Umbilical cord (tissue), 2 donors: ENCODE measurements at places on chromosomes 13 and 19. TPM values are rescaled to one million over a fixed set of nuclear protein-coding genes. Genes with fewer than 3 reads are reported as not detected.

YJU2 gene
- total RNA-seq, result 12.3 TPM

DNA sequence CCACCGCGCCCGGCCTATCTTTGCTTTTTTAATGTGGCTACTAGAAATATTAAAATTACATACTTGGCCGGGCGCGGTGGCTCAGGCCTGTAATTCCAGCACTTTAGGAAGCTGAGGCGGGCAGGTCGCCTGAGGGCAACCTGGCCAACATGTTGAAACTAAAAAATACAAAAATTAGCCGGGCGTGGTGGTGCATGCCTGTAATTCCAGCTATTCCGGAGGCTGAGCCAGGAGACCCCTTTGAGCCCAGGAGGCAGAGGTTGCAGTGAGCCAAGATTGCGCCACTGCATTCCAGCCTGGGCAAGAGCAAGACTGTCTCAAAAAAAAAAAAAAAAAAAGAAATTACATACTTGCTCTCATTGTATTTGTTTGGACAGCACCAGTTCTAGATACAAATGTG lies 34.8 kb upstream of the DPRX start:
- DNase-seq, result no peak

DNA sequence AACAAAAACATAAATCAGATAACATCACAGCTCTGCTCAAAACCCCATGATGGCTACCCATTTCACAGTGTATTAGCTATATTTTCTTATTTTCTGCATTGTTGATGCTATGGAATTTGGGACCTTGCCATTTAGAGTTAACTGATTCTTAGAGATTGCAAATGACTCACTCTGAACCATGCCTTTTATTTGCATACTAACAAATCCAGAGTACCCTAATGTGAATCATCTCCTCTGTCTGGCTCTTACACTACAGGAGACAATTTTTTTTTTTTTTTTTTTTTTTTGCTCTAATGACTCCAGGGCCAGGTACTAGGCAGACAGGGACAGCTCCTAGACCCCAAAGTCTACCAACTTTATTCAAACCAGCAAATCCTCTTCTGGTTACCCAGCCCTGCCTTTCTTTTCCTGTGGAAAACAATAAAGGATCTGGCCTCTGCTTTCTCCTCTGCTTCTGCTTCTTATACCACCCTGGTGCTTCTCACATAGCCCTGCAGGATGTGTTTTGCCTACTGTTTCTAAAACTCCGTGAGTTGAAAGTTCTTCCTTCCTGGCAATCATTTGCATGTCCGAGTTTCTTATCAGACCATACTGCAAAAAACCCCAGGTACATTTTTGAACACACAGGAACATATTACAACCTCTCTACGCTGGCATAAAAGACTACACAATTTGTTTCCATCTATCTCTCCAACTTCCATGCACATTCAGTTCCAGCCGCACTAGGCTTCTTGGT lies 10.6 kb upstream of the ZNF460 start:
- DNase-seq, result peak; percentile 23

DNA sequence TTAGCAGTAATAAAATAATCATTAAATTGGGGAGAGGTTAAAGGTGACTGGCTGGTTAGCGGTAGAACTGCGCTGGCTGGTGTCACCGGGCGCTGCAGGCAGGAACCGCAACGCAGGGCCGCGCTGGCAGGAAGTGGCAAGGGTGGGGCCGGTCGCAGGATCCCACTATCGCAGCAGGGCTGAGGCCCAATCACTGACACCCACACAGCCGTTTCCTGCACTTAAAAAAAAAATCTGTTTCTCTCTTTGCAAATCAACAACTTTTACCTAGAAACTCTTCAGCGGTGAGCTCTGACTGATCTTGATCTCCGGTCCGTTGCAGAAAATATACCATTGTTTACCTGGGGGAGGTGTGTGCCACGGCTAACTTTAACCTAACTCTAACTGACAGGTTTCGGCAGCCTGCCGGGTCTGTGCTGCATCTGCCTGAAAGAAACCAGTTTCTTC lies 46.9 kb downstream of the KLF2 start:
- DNase-seq, result no peak

DNA sequence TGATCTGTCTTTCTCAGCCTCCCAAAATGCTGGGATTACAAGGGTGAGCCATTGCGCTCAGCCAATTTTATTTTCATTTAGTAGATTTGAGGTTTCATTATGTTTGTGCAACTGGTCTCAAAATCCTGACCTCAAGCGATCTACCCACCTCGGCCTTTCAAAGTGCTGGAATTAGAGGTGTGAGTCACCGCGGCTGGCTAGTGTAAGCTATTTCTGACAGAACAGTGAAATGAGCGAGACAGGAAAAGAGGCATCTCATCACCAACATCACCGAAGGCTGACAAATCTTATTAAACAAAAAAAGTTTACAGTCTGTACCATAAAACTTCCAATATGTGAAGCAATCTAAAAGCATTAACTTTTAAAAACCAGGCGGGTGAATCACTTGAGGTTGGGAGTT lies 12.2 kb upstream of the ZNF888 start:
- DNase-seq, result peak; percentile 37

DNA sequence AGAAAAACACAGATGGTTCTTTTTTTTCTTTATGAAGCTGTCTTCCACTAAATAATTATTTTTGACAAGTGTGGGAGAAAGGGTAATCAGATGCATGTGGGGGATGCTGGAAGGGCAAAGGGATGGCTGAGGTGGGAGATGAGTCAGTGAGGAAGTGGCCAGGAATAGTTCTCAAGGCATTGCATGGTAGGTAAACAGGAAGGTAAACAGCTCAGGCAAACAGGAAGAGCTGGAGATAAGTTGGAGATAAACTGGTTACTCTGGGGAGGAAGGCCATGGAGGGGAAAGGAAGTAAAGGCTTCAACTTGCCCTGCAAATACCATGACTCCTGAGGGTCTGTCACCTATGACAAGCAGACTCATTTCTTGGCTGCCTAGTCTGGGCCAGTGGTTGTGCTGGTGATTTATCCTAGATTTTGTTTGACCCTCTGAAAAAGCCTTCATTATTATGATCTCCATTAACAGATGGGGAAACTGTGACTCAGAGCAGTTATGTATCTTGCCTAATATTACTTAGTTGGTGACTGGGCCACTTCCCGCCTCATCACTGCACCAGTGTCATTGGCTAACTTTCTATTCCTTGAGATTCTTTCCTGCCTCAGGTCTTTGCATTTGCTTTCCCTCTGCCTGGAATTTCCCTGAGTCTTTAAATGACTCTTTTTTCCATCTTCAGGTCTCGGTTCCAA lies 17.1 kb downstream of the ACTL9 start:
- no peak for DNase-seq
